HL-60 (cell line): ENCODE measurements at places on chromosomes 2 and 18.
A peak's percentile ranks its signal among the peaks of the same experiment; 100 is the strongest.

DNA sequence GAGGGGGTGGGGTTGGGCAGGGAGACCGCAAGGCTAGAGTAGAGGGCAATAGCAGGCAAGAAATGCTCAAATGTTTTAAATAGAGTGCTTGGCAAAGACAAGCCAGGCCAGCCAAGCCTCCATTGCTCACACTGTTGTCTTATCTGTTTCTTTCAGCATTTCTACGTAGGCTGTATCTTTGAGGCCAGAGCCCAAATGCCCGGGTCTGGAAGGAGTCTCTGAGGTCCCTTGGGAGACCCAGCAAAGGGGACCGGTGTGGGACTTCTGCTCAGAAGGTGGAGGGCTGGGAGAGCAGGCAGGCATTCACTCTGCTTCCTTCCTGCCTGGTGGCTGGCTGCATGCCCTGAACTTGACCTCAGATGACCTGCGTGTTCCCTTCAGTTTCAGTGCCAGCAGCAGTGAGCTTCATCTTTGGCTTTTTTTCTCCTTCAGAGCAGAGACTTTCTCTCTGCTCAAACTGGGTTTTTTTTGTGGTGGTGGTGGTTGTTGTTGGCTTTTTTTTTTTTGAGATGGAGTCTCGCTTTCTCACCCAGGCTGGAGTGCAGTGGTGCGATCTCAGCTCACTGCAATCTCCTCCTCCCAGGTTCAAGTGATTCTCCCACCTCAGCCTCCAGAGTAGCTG lies 13.7 kb upstream of the TET3 start:
- DNase-seq: peak; percentile 85

- DNase-seq: peak; percentile 42
These were observed 9.0 kb upstream of the MATN3 start for GRCh38 chr2:20021405-20022009.

- DNase-seq: no peak
These were observed 528.2 kb upstream of the FANCL start for GRCh38 chr2:58769111-58769863.

- DNase-seq: no peak
These were observed 49.2 kb downstream of the RELCH start for GRCh38 chr18:62236252-62236651.

DNA sequence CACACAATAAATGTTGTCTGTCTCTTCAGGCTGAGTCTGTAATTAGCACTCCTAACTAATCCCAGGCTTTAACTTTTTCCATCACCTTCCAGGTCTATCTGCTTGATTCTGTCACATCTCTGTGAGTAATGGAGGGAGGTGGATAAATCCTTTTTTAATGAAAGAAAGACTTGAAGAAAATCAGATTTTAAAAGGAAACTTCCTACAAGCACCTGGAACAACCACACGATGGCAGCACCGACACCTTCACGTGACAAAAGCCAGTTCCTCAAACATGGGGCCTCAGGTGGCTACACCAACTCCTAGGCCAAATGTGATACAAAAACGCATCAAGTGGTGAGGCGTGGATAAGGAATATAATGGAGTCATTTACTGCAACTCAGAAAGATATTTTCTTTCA lies 41.8 kb downstream of the TGFBRAP1 start:
- DNase-seq: peak; percentile 67

- no peak for DNase-seq
These were observed 61.4 kb downstream of the DIPK1C start for GRCh38 chr18:74395648-74396154.

- no peak for DNase-seq
These were observed 385.0 kb downstream of the SOCS6 start for GRCh38 chr18:70673831-70674230.

GRCh38 chr2:208511016-208511415 lies 104.4 kb downstream of the PTH2R start:
- no peak for DNase-seq

GRCh38 chr2:61906186-61906470 lies 654 bp downstream of the COMMD1 start:
- no peak for DNase-seq

DNA sequence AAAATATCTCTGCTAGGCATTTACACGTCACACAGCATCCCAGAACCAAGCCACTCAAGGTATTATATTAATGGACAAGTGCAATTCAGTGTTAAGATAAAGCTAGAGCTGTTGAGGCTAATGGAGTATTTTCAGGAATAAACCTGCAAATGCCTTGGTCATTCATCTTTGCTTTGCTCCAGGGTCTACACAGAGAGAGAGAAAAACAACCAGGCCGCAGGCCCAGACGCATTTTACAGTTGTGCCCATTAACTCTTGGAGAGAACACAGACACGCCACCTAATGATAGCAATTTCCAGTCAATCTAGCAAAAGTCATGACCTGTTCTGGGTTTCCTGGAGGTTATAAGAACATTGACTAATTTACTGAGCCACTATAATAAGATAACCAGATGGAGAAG lies 829.3 kb downstream of the LRRTM4 start:
- DNase-seq: no peak

DNA sequence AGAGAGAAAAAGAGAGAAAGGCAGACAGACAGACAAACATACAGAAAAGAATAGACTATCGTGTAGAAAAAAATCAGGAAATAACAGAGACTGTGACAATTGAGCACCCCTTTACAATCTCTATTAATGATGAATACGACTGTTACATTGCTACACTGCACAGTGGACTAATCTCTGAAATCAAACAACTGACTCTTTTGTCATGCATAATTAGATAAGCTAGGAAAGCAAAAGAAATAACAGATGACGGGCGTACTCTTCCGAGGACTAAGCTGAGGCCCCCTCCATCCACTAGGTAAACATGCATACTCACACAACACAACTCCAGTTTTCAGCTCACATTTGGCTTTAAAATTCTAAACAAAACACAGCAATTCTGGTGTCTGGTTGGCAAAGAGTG lies 267.0 kb downstream of the NOL4 start:
- DNase-seq: no peak

DNA sequence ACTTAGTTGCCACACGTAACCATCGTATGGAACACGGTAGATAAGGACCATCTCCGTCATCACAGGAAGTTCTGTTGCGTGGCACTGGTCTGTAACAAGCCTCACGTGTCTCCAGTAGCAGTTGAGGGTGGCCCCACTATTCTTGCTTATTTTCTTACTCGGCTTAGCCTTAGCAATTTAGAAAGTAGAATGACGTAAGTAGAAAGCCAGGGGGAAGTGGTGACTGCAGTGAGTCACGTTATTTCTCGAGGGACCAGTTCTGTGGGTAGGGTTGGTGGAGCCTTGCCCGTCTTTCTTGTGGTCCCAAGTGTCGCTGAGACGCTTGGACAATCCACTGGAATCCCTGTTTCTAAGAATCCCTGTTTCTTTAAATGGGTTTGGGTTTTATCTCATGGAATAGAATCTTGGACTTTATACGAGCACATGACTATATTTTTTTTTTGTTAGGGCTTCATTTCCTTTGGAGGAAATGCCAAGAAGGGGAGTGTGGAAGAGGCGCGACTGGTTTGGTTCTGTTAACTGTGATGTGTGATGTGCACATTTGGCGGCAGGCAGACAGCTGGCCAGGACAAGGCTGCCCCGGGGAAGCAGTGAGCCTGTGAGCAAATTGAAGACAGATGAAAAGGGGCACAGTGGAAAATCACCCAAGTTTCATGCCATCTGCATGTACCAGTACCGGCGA lies 96.2 kb downstream of the CABLES1 start:
- peak; percentile 99 for DNase-seq

DNA sequence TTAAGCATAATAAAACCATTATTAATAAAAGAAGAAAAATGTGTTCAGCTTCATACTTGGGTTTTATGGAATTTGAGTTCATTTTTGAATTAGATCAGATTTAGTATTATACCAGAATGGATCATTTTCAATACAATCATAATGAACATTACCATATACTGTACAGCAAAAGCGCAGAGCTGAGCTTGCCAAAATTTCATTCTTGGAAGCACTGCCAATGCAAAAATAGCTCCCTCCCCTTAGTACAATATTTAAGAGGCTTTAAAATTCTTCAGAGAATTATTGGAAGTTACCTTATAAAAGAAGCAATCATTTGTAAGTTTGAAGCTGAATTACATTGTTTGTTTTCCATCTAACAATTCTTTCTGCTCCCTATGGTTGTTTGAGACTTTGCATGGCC lies 938.1 kb upstream of the SLC39A10 start:
- DNase-seq: no peak

- DNase-seq: no peak
These were observed 57.8 kb downstream of the AFTPH start for GRCh38 chr2:64581777-64582539.

GRCh38 chr2:121205321-121205942 lies 79.6 kb downstream of the TFCP2L1 start:
- DNase-seq: no peak

DNA sequence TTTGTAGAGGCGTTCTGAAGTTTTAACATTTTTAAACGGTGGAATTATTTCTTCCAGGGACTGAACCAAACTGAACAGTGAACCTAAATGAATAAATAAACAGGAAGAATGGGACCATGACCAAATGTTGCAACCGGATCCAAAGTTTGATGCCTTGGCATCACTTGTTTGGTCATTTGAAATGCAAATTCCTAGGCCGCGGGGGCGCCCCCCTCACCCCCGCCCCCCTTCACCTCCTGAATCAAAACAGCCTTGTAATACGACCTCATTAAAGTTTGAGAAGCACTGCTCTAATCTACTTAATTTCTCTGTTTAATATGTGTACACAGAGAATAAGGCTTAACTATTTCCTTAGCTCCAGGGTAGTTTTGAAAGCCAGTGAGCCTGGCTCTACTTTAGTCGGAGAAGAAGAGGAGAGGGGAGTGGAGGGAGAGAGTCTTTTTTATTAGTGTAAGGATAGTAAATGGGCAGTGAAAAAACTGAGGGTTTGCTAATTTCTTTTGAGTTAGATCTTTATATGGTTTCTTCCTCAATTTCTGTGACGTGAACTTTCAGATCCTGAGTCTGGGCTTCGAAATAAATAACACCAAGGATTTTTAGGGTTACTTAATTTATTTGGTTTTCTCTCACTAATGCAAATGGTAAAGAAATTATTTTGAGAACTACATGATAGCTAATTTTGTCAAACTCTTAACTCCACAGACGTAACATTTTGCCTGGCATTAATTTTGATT lies 5.7 kb downstream of the C2orf80 start:
- DNase-seq: no peak

- DNase-seq: peak; percentile 97
These were observed 20.3 kb upstream of the CYP1B1 start for GRCh38 chr2:38095996-38096861.

- DNase-seq: peak; percentile 57
These were observed 106.2 kb upstream of the DLX2 start for GRCh38 chr2:172208791-172209325.

GRCh38 chr2:233041722-233042323 lies 9.4 kb downstream of the NEU2 start:
- DNase-seq: no peak

DNA sequence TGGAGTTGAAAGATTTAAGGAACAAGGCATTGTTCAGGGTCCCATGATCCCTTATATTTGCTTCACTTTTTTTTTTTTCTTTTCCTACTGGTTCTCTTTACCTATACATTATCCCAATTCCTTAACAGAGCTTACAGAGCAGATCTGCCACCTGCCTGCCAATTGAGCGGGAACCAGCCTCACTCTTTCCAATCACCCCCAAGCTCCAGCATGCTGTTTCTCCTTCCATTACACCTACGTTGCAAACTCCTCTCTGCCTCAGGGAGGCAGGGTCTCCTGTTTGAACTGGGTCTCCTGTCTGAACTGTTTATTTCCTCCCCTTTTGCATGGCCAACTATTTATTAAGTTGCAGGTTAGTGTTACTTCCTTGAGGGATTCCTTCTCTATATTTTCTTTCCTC lies 77.2 kb upstream of the SLC38A11 start:
- DNase-seq: no peak

GRCh38 chr2:120331903-120332302 lies 14.0 kb upstream of the INHBB start:
- DNase-seq: no peak

DNA sequence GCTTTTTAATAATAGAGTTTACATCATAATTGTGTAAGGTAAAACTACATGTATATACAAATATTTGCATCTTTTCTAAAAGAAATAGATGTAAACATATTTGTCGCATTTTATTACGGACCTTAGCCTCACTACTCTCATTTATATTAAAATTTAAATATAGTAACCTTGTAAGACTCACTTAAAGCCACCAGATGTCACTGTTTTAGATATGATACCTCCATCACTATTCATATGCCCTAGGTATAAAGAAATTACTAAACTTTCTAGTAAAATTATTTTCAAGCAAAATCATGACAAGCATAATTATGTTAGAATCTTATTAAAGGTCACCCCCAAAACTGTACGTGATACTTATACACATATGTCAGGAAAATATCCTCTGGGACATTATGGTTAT lies 674.3 kb upstream of the REG3G start:
- no peak for DNase-seq

- DNase-seq: no peak
These were observed 34.0 kb downstream of the BIN1 start for GRCh38 chr2:127072970-127073369.

DNA sequence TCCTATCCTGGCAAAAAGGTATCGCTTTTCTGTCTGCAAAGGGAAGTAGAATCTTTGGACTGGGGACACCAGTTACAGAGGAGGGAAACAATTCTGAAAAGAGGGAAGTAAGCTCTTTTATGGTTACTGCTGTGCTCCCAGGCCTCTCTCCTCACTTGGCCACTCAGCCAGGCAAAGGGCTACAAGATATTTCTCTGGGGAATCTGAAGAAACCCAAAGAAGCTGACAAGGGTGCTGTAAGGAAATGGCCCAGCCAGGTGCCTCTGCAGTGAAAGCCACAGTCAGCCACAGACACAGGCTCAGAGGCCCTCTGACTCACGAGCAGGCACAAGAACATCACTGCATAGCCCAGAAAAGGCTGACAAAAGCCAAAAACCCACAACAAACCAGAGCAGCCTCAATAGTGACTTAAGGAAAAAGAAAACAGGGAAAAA lies 5.8 kb downstream of the HDLBP start:
- DNase-seq: no peak

- no peak for DNase-seq
These were observed 57.7 kb downstream of the INHBB start for GRCh38 chr2:120403676-120404075.

DNA sequence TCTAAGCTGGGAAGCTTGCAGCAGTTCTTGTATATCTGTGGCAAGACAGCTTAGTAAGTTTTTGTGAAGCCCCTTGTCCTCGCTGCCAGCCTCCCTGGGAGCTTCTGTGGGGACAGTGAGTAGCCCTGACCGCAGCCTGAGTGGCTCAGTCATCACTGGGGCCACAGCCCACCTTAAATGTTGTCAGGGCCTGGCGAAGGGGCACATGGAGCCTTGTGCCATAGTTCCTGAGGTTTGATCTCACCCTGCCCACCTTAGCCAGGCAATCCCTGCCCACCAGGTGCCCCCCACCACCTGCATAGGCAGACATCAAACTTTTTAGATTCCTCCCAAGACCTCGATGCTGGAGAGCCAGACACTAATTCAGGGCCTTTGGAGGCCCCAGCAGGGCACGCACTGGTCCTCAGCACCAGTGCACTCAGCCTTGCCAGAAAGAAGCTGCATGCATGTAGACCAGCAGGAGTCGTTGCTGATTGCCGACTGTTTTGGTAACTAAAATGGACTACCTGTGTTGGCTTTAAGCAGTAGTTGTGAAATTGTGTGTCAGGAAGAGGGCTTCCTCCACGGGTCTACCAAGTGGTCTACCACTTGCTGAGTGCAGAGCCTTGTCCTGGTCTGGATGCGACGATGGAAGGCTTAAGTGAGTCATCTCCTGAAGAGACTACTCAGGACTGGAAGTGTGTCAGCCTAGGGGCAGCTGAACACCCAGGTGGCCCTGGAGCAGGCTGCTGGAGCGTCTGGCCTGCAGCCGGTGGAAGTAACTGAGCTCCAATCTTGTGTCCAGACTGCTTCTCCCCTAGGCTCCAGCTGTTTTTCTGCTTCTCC lies 233.1 kb downstream of the SEPTIN10 start:
- DNase-seq: no peak
